ENCODE measurements at places on chromosomes 2 and 18.

- no peak for DNase-seq
Measured at GRCh38 chr18:79384151-79384807, 11.5 kb upstream of the NFATC1 start.

- no peak for DNase-seq
Measured at GRCh38 chr2:134420259-134420658, 166.4 kb downstream of the MGAT5 start.

DNA sequence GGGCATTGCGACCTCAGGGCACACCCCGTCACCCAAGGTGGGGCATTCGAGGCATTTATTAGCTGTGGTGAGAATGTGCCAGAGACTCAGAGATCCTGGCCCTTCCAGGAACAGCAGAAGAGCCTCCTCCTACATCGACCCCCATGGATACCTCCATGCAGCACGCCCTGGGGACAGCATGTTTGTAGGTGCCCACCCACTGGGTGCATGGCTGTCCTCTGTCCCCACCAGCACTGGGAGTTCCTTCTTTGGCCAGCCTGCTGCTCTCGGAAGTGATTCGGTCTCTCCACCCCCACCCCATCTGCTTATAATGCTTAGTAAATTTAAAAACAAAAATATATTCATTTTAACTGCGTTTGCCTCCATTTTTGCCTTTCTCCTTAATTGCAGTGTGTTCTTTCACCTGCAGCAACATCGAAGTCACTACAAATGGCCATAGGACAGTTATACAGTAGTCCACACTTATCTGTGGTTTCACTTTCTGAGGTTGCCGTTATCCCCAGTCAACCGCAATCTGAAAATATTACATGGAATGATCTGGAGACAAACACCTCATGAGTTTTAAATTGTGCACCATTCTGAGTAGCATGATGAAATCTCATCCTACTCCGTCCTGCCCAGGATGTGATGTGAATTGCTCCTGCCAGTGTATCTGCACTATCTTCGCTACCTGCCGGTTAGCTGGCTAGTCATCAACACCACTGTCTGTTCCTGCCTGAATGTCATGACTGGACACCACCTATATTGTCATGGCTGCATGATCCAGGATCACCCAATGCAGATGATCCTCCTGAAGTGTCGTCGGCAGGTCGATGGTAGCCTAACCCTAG is 29.6 kb upstream of the ZCCHC2 start:
- DNase-seq = no peak

GRCh38 chr18:47166294-47166693 is 9.9 kb downstream of the IER3IP1 start:
- no peak for DNase-seq

GRCh38 chr2:65464604-65465003 is 32.2 kb upstream of the SPRED2 start:
- no peak for DNase-seq

DNA sequence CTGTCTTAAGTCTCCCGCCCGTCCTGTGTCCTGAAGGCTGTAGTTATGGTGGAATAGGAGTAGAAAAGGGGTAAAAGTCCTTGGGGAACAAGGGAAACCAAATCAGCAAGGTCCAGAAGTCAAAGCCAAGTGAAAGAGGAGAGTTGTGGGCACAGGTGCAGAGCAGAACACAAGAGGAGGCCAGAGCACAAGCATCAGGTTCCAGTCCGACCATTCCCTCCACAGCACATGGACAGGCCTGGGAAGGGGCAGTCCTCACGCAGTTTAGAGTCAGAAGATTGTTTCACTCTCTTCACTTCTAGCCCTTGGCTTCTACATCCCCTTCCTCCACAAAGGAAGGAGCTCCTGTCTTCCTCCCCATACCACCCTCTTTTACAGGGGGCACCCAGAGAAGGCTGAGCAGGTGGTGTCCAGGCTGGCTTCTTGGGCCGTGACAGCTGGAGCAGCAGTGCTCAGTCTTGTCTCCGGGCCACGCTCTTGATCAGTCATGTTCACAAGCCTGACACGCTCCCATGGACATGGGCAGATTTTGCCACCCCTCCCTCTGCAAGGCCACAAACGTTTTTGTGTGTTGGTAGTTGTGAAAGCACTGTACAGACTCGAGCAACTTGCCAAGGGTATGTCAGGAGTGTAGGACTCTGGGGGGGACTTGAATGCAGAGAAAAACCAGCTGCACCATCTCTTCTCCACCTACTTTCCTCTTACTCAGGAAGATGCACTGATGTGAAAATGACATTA is 138.5 kb upstream of the DAPL1 start:
- DNase-seq = no peak

- DNase-seq = no peak
Measured at GRCh38 chr2:68857855-68858456, 13.2 kb downstream of the BMP10 start.

DNA sequence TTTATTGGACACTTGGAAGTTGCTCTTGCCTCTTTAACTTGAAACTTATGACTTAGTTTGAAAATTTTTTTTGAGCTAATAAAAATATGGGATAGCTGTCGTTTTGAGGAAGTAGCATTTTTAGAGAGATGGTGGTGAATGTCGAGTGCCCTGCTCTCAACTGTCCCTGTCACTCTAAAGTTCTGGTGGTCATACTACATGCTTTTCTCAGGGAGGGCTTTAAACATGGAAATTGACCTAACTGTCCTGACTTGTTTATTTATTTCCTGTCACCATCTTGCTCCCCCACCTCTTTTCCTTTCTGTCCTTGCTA is 16.0 kb downstream of the CEP192 start:
- DNase-seq = no peak

GRCh38 chr2:98771721-98772524 is 41.0 kb upstream of the MGAT4A start:
- DNase-seq = no peak

DNA sequence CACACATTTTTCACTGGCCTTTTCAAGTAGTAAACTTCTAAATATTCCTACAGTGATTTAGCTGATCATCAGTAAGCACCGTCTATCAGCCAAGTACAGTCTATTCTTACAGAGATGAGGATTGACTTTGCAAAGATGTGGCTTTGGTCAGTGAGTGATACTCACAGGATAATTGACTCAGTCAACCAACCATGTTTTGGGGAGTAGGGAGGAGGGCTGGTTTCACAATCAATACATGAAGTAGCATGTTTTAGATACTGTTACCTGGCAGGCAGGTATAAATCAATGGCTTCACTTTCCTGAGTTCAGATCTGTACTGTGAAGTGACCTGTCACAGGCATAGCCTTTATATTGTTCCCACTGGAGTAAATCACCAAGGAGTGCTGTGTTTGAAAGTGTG is 27.2 kb downstream of the OSBPL6 start:
- DNase-seq = no peak

- DNase-seq = peak; percentile 38
Measured at GRCh38 chr2:99181624-99182000, 628 bp downstream of the MRPL30 start.

Data from HT-29 (cell line).